Heart right ventricle (tissue), 16 donors: ENCODE measurements at places on chromosomes 11 and 22. TPM values are rescaled to one million over a fixed set of nuclear protein-coding genes. Genes with fewer than 3 reads are reported as not detected.

Gene GVQW3
- 1.8 TPM for total RNA-seq

Gene RAB36
- 0.51 TPM for total RNA-seq

Gene VSIG10L2
- total RNA-seq = not detected

Gene BCO2
- total RNA-seq = 88.1 TPM

Gene APOBEC3B
- total RNA-seq = 1.4 TPM

DNA sequence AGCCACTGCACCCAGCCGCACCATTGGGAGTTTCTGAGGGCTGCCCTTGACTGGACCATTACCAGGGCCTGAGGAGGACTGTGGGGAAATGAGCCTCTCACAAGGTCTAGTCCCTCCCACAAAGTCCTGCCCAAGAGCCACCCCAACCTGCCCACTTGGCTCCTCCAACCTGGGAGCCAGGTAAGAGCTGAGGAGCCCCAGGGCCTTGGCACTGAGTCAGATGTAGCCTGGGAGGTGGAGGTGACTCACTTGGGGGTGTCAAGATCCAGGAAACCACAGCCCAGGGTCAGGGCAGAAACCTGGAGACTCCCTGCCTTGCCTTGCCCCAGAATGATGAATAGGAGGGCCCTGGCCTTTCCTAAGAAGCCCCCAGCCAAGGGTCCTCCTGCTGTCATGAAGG, 25.8 kb upstream of the P2RY2 start:
- no peak for DNase-seq

- DNase-seq = no peak
Measured at GRCh38 chr11:1194231-1194976, 28.5 kb upstream of the MUC5B start.

GRCh38 chr22:43996981-43997265, 27.2 kb upstream of the PARVB start:
- no peak for DNase-seq

DNA sequence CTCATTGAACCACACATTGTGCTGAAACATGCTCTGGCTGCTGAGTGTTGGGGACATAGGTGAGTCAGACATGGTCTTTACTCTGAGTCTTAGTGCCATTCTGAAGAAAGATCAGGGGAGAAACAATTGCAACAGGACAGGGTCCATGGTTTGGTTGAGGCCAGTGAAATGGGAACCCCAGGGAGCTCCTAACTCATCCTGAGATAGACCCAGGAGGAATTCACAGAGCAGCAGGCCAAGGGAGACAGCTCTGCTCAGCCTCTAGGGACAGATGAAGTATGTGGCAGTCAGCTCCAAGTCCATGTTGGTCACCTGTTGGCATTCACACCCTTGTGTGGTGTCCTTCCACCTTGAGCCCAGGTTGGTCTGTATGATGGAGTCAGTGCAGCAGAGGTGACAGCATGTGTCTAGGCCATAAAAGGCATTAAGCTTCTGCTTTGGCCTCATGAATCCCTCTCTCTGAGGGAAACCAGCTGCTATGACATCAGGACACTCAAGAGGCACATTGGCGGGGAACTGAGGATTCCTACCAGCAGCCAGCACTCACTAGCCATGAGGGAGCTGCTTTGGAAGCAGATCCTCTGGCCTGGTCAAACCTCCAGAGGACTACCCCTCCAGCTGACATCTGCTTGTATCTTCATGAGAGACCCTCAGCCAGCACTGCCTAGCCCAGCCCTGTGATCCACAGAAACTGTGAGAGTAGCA, 50.3 kb upstream of the MYEOV start:
- DNase-seq = no peak

- DNase-seq = peak; percentile 21
Measured at GRCh38 chr22:26398741-26399153, 30.3 kb upstream of the ASPHD2 start.

- peak; percentile 68 for DNase-seq
Measured at GRCh38 chr11:126186025-126186698, 25.3 kb downstream of the RPUSD4 start.

- DNase-seq = no peak
Measured at GRCh38 chr11:848380-848931, 5.8 kb downstream of the TSPAN4 start.

GRCh38 chr11:91698845-91699244, 525.8 kb upstream of the FAT3 start:
- no peak for DNase-seq

GRCh38 chr11:108797578-108798100, 132.8 kb downstream of the DDX10 start:
- no peak for DNase-seq

DNA sequence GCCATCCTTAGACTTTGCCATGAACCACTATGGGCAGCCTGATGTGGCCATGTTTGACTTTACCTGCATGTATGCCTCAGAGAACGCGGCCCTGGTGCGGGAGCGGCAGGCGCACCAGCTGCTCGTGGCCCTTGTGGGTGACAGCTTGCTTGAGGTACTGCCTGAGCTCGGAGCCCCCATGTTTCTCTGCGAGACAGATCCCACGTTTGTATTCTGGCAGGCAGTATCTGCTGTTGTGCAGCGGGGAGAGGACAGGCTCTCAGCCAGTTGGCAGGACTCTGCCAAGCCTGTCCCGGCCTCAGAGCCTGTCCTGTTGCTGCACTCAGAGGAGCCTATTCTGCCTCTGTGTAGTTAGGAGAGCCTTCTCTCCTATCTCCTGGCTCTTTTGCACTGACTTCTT, 109.9 kb downstream of the MICAL2 start:
- DNase-seq = peak; percentile 75

- no peak for DNase-seq
Measured at GRCh38 chr11:41612415-41612814, 153.0 kb upstream of the LRRC4C start.

DNA sequence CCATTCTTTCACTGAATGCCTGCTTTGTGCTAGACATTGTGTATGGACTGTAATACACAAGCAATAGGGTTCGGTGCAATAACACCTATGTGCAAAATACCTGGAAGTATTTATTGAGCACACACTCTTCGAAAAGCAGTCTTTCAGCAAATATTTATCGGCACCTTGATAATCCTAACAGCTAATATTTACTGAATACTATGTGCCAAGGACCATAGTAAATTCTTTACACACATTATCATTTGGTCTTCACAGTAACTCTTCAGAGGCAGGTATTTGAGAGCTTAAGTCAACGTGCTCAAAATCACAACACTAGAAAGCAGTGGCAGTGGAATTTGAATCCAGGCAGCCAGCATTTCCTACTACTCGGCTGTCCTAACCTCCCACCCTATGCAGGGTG, 2.2 kb downstream of the B3GNT6 start:
- DNase-seq = no peak

GRCh38 chr11:88508759-88509581, 171.4 kb upstream of the CTSC start:
- DNase-seq = no peak

DNA sequence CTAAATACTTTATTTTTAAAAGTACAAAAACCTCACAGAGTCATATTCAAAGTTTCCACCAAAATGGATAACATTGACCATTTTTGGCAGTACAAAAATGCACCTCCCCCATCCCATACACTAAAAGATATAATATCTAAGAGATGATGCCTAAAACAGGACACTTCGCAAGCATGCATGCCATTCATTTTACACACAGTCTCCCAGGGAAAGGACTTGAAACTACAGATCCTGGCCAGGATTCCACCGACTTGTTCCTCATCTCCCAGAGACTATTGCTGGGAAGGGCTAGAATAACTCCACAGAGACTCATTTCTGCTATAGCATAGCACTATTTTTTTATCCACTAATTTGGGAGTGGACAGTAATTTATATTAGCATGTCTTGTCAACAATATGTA, 81.7 kb downstream of the MTNR1B start:
- DNase-seq = no peak

GRCh38 chr22:26847046-26847445, 189.7 kb downstream of the MIAT start:
- DNase-seq = no peak

DNA sequence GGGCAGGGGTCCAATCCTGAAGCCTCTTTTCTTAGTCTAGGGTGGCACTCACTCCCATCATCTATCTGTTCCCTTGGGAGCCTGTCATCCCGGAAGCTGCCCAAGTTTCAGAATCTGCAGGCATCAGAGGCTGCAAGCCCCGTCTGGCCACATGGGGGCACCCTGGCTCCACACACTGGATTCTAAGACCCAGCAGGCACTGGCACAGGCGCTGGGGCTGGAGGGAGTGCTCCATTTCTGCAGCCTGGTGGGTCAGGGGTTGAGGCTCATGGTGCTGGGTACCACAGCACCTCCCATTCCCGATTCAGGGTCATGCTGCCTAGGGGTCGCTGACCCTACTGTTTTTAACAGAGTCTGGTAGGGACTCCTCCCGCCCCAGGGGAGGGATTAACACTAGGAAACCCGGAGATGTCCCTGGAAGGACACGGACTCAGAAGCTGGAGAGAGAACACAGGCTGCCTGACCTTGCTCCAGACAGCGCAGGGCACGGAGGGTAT, 243.9 kb upstream of the SYN3 start:
- DNase-seq = peak; percentile 85
